ENCODE measurements at places on chromosomes 4 and X.

- no peak for DNase-seq
Measured at GRCh38 chrX:150736475-150736874, 43.3 kb downstream of the MTMR1 start.

- DNase-seq: no peak
Measured at GRCh38 chr4:75781305-75781704, 56.9 kb downstream of the USO1 start.

GRCh38 chr4:47187608-47188007 is 156.2 kb downstream of the GABRB1 start:
- DNase-seq: no peak

- DNase-seq: no peak
Measured at GRCh38 chr4:150072906-150073714, 5.1 kb upstream of the DCLK2 start.

GRCh38 chr4:134126955-134127354 is 74.6 kb downstream of the PABPC4L start:
- no peak for DNase-seq
